ENCODE measurements at places on chromosomes 7 and 10.
A peak's percentile ranks its signal among the peaks of the same experiment; 100 is the strongest.

GRCh38 chr7:47480576-47481538 is 101.1 kb downstream of the TNS3 start:
- DNase-seq, result no peak

GRCh38 chr10:110783509-110784107 is 88.1 kb upstream of the PDCD4 start:
- DNase-seq, result peak; percentile 78

DNA sequence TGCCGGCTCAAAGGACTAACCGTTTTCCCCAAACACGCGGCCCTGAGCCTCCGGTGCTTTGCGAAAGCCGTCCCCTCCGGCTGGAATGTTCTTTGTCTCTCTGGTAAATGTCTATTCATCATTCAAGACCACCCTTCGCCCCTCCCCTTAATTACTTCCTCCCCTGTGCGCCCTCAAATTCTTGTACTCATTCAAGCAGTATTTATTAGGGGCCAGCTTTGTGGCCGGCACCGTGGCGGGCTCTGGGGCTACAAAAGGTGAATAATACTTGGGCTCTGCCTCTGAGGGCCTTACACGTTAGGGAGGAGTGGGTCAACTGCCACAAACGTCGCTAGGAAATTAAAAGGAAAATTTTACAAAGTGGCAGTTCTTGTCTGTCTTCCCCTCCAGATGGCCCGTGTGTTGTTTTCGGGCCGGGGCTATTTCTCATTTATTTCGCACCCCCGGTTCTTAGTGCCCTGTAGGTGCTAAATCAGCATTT is 1.5 kb upstream of the MEST start:
- no peak for DNase-seq

DNA sequence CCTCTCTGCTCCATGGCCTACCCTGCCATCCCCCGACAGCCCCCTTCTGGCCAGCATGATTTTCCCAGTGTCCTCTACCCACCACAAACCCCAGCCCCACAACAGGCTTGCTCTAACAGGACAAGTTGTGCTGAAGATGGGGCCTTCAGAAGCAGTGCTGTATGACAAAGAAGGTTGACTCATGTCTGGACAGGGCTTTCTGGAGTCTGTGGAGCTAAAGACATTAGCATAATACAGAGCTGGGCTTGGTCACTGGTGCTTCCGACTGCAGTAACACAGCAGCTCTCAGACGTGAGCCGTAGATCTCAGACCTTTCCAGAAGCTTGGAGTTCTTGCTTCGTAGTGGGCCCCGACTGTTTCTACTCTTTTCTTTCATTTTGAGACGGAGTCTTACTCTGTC is 100.5 kb downstream of the GTF2IRD1 start:
- DNase-seq, result no peak

- no peak for DNase-seq
Measured at GRCh38 chr10:30558411-30558810, 71.1 kb downstream of the LYZL2 start.

GRCh38 chr7:120941064-120941463 is 9.5 kb upstream of the ING3 start:
- DNase-seq, result no peak

- no peak for DNase-seq
Measured at GRCh38 chr10:24681572-24682088, 42.1 kb downstream of the ARHGAP21 start.

GRCh38 chr7:42993038-42993437 is 60.9 kb downstream of the MRPL32 start:
- no peak for DNase-seq

- DNase-seq, result no peak
Measured at GRCh38 chr10:102856758-102857424, 2.8 kb downstream of the BORCS7 start.

GRCh38 chr10:129942019-129942277 is 22.1 kb downstream of the EBF3 start:
- no peak for DNase-seq

DNA sequence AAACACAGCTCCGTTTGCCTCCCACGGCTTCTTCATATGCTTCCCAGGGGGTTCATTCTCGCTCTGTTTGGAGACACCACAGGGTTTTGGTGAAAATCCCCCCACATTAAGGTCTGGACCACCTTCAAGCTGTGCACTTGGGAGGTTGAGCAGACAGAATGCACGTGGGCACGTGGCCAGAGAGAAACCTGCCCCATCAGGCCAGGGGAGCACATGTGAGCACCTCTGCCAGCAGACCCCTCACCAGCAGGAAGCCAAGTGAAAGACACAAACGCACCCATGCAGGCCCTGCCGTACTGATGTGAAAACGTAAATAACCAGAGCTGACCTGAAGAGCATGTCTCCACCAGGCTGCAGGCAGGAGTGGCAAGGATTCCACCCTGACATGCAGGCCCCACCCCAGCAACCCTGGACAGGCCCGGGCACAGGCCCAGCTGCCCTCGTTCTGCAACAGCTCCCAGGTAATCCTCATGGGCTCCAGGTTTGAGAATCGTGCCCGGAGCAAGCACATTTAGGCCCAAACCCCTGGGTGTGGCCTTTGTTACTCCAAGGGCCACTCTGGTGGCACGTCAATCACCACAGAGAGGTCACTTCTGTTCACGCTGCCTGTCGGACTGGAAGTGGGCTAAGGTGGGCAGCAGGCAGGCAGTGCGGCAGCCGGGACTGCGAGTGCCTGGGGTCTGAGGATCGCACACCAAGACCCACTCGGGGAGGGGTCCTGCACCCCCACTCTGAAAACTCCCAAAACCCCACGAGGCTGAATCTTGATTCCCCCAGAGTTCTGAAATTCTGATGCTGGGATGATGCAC is 184.4 kb downstream of the PTPRN2 start:
- DNase-seq, result no peak

DNA sequence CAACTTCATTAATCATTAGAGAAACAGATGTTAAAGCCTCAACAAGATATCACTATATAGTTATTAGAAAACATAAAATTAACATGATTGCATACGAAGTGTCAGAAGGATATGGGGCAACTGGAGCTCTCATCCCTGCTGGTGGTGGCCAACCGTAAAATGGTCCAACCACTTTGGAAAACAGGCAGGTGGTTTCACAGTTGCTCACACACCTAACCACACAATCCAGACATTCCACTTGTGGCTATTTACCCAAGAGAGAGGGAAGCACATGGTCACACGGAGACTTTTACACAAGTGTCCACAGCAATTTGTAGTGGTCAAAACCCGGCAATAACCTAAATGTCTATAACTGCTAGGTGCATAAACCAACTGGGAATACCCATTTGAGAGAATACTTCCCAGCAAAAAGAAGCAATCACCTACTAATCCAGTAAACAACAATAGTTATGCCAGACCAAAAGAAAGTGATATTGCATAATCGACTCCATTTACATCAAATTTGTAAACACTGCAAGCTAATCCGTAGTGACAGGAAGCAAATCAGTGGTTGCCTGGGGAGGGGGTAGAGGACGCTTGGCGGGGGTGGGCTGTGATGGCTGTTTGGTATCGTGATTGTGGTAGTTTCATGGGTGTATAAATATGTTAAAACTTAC is 91.8 kb downstream of the LARP4B start:
- no peak for DNase-seq

GRCh38 chr7:103964269-103964668 is 25.2 kb downstream of the RELN start:
- no peak for DNase-seq

DNA sequence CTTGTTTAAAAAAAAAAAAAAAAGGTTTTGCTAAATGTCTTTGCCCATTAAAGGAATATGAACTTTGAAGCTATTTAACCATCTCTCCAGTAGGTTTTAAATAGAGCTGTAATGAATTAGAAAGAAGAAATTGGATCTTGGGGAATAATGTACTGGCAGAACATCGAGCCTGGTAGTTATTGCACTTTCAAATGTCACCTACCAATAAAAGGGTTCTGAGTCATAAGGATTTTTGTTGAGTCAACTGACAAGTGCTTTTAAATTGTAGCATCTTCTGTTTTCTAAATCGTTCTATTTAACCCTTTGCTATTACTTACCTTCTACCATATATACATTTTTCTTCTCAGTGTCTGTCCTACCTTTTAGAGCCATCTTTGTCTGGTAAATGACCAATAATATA is 10.7 kb downstream of the CUTC start:
- DNase-seq, result no peak

DNA sequence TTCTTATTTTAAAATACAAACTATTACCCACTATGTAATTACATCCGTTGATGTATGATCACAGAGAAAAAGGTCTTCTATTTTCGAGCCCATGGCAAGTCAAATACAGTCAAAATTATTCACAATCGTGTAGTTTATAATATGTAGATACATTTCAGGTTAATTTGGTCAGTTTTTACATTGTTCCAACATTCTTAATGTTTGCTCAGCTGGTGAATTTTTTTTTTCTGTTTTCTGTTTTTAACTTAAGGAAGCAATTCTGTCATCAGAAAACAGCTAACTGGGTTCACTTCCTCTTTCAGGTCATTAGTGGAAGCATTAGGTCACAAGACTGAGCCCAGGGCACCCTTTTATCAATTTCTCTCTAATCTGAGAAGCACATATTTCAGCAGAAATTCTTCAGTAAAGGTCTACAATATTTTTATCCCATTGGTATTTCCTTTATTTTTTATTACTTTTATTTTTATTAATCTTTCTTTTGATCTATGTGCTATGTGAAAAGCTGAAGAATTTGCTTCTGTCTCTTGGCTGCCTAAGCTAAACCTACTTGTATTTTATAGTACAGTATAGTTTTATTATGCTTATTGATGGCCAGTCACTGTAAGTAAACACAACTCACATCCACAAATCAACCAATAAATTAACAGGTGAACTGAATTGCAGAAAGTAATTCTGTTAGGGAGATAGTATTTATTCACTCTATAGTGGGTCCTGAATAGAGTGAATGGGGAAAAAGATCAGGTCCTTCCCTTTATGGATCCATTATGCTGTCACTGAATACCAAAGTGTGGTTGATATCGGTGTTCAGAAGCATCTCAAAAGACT is 84.6 kb downstream of the ICA1 start:
- DNase-seq, result no peak

DNA sequence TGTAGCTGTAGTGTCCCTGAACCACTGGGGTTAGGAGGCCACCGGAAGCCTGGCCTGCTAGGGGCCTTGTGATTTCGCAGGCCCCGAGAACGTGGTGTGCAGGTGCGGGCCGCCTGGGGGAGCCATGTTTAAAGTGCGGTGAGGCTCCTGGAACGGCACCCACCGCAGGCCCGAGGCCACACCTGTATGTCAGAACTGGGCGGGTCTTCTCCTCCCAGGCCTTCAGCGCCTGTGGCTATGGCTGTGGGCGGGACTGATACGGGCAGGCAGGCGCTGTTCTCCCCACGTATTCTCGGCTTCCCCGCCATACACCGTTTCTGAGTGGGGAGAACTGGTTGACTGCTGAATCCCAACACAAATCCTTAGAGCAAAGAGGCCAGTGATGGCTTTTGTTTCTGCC is 74.8 kb downstream of the DNAJB6 start:
- peak; percentile 76 for DNase-seq

DNA sequence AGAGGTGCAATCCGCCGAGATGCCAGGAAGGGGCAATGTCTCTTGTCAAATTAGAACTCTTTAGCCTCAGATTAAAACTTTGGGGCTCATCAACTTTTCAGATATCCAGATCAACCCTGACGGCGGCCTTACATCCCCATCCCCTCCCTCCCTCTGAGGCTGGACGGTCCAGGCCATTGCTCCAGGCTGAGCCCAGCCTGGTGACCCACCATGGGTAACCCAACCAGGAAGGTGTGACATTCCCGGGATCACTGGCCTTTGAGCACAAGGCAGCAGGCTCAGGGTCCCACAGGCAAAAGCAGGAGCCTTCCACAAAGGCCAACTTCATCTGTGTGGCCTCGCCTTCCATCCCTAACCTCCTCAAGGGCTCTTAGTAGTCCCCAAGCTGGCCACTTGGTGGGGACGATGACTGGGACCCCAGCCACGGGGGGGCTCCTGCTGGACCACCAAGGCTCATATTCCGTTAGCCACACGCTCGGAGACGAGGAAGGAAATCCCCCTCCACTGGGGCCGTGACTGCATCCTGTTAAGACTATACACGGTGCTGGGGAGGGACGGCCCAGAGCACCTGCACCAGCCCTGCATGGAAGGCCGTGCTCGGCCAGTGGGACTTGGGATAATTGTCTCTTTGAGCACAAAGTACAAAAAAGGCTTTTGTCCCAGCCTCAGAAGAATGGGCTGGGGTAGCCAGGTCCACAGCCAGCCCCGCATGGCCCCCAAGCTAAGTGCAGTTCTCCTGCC is 62.8 kb downstream of the ZRANB1 start:
- no peak for DNase-seq

GRCh38 chr7:149497467-149498261 is at the start of gene ZNF746:
TSS of gene ZNF746 (minus strand) at chr7:149497809. CDS start at chr7:149497536, 273 bp downstream.
- DNase-seq, result peak; percentile 83

DNA sequence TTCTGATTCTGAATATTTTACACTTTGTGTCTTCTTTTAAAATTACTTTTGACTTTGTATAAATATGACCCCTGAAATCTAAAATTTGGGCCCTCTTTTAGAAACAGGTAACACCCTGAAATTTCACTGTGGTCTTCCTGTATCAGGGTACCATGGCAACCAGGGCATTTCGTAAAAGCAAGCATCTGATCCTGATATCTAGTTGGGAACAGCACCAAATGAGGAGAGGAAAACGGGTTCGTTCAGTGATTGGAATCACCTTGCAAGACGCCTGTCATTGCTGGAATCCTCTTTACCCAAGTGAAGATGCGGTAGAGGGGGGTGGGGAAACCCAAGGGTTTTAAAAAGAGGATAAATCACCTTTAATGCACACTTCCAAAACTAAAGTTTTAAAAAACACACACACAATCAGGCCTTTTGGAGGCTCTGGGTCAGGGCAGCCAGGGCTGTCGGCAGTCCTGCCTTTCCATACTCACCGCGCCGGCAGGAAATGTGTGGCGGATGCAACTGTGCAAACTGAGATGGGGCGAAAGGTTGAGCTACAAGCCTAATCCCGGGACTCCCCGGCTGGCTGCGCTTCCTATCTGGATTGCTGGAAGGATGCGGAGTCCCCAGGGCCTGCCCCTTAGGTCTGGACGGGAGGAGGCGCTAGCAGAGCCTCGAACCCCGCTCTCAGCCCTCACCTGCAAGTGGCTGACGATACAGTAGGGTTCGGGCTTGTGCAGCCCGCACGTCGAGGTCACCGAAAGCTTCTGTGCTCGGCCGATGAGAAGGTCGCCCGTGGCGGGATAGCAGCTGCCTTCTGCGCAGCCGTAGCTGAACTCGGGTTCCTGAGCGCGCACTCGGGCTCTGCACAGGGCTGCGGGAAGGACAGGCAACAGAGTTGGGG is 1.8 kb downstream of the LAMB1 start:
- DNase-seq, result peak; percentile 6

GRCh38 chr10:4066581-4067390 is 281.8 kb upstream of the KLF6 start:
- DNase-seq, result no peak

DNA sequence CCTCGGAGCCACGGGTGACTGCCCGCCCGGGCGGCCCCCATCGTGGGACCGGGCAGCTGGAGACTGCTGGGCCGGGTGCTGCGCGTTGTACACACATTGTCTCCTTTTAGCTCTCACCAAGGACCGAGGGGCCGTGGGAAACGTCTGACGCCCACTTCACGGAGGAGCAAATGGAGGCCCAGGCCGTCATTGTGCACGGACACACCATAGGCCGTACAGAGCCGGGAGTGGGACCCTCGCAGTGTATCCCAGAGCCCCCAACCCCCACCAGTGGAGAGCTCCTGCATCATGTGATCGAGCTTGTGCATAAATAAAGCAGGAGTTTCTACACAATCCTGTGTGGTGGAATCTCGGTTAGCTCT is 722 bp downstream of the DENND10 start:
- DNase-seq, result no peak

GRCh38 chr10:12635127-12635541 is 285.8 kb downstream of the CAMK1D start:
- peak; percentile 43 for DNase-seq

- DNase-seq, result no peak
Measured at GRCh38 chr7:18536486-18536885, 40.9 kb downstream of the HDAC9 start.
